ENCODE measurements at places on chromosomes 11 and 22.
A peak's percentile ranks its signal among the peaks of the same experiment; 100 is the strongest.

DNA sequence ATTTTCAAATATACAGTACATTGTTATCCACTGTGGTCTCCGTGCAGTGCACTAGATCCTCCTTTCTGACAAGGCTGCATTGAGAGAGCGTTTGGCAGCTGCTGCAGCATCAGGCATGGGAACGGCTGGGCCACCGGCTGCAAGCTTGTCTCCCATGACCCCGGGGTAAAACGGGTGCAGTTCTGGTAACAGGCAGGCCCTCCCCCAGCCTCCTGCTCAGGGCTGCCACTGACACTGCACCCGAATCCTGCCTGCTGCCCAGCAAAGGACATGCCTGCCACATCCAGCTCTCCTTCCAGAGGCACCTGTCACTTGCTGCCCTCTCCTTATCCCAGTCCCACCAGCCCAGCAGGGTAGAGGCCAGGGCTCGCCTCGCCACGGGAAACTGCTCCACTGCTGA lies 124.5 kb upstream of the TMEM45B start:
- peak; percentile 1 for DNase-seq

DNA sequence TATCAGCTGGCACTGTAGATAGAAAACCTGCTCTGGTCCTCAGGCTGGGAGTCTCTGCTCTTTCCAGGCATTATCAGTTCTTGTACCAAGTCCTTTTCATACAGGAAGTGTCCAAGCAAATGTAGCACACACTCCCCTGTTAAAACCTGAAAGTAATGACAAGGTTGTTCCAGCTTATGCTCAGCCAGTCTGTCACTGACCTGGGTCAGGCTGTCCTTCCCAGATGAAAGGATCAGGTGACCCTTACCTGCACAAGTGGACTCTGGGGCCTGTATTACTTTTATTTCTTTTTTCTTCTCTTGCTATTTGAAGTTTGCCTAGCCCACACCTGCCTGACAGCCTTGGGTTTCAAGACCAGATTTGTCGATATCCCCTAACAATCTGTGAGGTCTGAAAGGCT lies 156.3 kb upstream of the SESN3 start:
- no peak for DNase-seq

GRCh38 chr11:70712471-70712870 lies 314.1 kb downstream of the CTTN start:
- no peak for DNase-seq

- DNase-seq, result no peak
Measured at GRCh38 chr11:7524462-7525235, 10.8 kb downstream of the PPFIBP2 start.

- no peak for DNase-seq
Measured at GRCh38 chr22:35567351-35568141, 26.9 kb downstream of the RASD2 start.

- DNase-seq, result peak; percentile 26
Measured at GRCh38 chr11:130672911-130673310, 224.5 kb downstream of the ADAMTS15 start.

GRCh38 chr11:690738-691633 lies 4.0 kb downstream of the DEAF1 start:
- no peak for DNase-seq

- DNase-seq, result no peak
Measured at GRCh38 chr22:37025500-37026070, 6.0 kb downstream of the MPST start.

GRCh38 chr11:117823294-117823945 lies 1.1 kb downstream of the FXYD2 start:
- no peak for DNase-seq

- no peak for DNase-seq
Measured at GRCh38 chr11:118659953-118660680, 19.3 kb downstream of the TREH start.

DNA sequence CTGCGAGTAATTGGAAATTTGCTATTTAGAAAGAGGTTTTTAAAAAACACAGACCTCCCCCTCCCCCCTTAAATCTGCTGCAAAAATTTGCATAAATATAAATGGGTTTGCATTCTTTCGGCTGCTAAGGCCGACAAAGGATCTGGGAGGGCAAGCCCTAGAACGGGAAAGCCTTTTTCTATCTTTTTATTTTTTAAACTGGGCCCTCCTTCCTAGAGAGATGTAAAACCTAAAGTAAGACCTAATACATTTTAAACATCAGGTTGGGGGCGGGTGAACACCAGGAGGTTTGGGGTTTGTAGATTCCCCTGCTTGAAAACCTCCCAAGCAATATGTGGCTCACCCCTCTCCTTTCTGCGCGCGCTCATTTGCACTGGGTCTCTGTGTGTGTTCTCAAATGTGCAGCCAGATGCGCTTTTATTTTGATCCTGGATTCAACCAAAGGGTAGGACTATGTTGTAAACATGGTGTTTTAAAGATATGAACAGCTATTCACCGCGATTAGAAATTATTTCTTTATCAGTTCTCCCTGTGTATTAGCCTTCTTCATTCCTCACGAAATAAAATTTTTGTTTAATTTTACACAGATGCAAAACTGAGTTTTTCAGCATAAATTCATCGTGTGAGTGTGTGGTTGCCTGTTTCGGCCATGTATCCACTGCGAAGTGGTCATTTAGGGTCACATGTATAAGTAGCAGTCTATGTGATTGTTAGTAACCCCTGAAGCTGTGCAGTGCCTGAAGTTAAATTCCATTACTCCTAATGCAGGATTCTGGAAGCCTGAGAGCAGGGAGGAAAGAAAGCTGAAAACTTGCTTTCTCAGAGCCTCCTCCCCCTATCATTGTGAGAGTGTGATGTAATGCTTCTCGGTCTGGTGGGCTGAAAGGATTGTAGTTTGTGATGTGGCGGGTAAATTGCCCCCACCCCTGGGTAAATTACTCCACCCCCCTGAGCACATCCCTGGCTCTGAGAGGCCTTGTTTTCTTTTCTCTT lies 988 bp downstream of the TNRC6B start:
- no peak for DNase-seq

DNA sequence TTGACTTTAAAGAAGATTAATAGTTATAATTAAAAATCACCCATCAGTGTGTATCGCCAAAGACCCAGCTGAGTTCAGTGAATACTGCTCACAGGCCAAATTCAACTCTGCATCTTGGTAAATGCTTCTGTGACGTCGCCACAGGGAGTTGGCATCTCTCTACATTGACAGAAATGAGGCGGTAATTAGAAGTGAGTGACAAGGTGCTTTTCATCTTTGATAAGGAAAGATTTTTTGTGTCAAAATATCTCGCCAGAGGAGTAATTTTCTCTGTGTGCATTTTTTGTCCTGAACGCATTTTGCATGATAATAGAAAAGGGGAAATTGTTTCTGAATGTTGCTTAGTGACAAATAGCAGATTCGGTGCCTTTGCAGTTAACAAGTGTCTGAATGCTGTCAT lies 345.8 kb downstream of the CNTN5 start:
- DNase-seq, result no peak

Measured in spinal cord (tissue), 10 donors.